ENCODE measurements at places on chromosomes 11 and 22. TPM values are rescaled to one million over a fixed set of nuclear protein-coding genes. Genes with fewer than 3 reads are reported as not detected.

GRCh38 chr22:44928711-44929358 lies 81.0 kb downstream of the PHF21B start:
- DNase-seq, result no peak
- no peaks in the 10 kb centered on the region for H3K27me3 ChIP-seq
- H3K4me3 ChIP-seq, result no peak overlapping the region
- H3K4me1 ChIP-seq, result no peaks in the 10 kb centered on the region
- H3K27ac ChIP-seq, result no peak overlapping the region

DNA sequence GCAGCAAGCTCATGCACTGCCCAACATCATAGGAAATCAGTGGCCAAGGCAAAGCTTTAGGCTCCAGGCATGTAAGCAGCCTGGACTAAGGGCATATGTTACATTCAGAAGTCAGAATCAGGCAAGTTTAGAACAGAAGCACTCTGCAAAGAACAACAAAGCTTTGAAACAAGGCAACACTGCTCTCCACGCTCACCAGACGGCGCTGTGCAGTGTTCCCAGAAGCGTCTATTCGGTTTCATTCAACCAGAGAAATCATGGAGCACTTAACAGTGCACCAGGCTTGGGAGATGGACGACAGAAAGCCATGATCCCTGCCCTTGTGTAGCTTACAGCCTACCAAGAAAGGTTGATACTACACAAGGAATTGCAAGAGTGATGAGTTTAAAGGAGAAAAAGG lies 555.8 kb downstream of the BUD13 start:
- H3K36me3 ChIP-seq, result no peaks in the 10 kb centered on the region
- no peak overlapping the region for H3K27ac ChIP-seq
- no peak overlapping the region for H3K4me3 ChIP-seq
- no peaks in the 10 kb centered on the region for H3K27me3 ChIP-seq
- peak; percentile 80 for DNase-seq
- H3K4me1 ChIP-seq, result no peaks in the 10 kb centered on the region

DNA sequence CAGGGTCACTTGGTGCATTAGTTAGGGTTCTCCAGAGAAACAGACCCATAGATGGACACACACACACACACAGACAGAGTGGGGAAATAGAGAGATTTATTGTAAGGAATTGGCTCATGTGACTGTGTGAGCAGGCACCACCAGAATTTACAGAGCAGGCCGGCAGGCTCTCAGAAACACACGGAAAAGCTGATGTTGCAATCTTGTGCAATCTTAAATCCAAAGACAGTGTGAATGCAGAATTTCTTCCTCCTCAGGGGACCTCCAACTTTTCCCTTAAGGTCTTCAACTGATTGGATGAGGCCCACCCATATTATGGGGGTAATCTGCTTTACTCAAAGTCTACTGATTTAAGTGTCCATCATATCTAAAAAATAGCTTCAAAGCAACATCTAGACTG lies 49.8 kb downstream of the APIP start:
- no peak overlapping the region for H3K4me3 ChIP-seq
- no peak overlapping the region for H3K27ac ChIP-seq

DNA sequence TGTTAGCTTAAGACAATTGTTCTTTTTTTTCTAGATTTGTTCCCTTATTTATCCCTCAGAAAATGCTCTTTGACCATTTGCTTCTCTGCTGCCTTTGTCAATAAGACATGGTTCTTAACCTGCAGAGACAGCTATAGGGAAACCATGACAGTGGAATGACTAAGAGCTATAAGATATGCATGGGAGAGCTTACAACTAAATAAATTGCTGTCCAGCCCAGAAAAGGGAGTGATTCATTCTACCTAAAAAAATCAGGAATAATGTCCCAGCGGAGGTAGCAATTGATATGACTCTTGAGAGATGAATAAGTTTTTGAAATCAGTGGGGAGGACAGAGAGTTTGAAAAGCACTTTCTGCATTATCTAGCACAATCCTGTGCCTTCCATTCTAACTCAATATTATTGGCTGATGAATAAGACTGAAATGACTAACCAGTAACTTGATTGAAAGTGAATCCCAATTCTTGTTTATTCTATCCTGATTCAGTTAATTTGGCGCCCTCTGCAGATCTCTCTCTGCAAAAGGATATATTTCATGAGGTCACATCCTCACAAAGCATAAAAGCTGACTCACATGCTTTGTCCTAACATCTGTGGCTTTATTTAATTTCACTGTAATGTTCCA lies 680.5 kb upstream of the API5 start:
- no peaks in the 10 kb centered on the region for H3K4me1 ChIP-seq
- no peak overlapping the region for H3K27ac ChIP-seq
- no peak overlapping the region for H3K4me3 ChIP-seq
- no peaks in the 10 kb centered on the region for H3K27me3 ChIP-seq
- H3K36me3 ChIP-seq, result no peaks in the 10 kb centered on the region
- DNase-seq, result no peak

- H3K4me3 ChIP-seq, result no peak overlapping the region
- no peaks in the 10 kb centered on the region for H3K27me3 ChIP-seq
- H3K27ac ChIP-seq, result no peak overlapping the region
- no peak for DNase-seq
- no peaks in the 10 kb centered on the region for H3K4me1 ChIP-seq
- no peaks in the 10 kb centered on the region for H3K36me3 ChIP-seq
Observed at GRCh38 chr22:23130697-23131096, 11.1 kb downstream of the RSPH14 start.

Gene PHF5A
- total RNA-seq, result 32.9 TPM

GRCh38 chr11:31810779-31811647 lies at the start of gene PAX6:
Gene PAX6, minus strand, starts transcription at chr11:31811322. Its CDS starts 4,911 bp downstream, at chr11:31806411.
- no peak within 1 kb of the TSS for H3K27ac ChIP-seq
- peak within 1 kb of the TSS; percentile 28 for H3K4me3 ChIP-seq
- H3K27me3 ChIP-seq, result peaks cover 97% of the 10 kb centered on the region
- no peak for DNase-seq
- no peaks in the 10 kb centered on the region for H3K36me3 ChIP-seq
- H3K4me1 ChIP-seq, result peaks cover 56% of the 10 kb centered on the region

- peaks cover under 1% of the 10 kb centered on the region for H3K4me1 ChIP-seq
- H3K36me3 ChIP-seq, result peaks cover 75% of the 10 kb centered on the region
- H3K27me3 ChIP-seq, result no peaks in the 10 kb centered on the region
- H3K27ac ChIP-seq, result peak overlapping the region; percentile 33
- H3K4me3 ChIP-seq, result no peak overlapping the region
- no peak for DNase-seq
Observed at GRCh38 chr11:45964911-45965389, 42.5 kb downstream of the LARGE2 start.

Gene SYT9
- total RNA-seq, result 0.14 TPM

- DNase-seq, result no peak
- H3K4me3 ChIP-seq, result no peak overlapping the region
- H3K36me3 ChIP-seq, result no peaks in the 10 kb centered on the region
- H3K4me1 ChIP-seq, result peaks cover 29% of the 10 kb centered on the region
- no peak overlapping the region for H3K27ac ChIP-seq
- H3K27me3 ChIP-seq, result no peaks in the 10 kb centered on the region
Observed at GRCh38 chr11:128741916-128742315, 48.0 kb downstream of the FLI1 start.

DNA sequence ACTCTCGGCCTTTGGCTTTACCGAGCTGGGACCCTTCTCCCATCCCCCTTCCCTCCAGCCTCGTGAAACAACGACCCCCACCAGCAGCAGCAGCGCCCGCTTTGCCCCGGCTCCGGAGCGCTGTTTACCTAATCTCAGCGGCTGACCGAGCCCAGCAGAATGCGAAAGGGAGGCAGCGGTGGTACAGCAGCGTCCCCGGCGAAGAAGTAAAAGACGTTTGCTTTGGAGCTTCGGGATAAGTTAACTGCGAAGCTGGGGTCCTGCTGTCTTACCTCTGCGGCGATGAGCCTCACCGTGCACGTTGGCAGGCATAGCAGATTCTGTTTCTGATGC lies 2.0 kb upstream of the LARGE1 start:
- no peaks in the 10 kb centered on the region for H3K36me3 ChIP-seq
- no peak for DNase-seq
- H3K27me3 ChIP-seq, result peaks cover 3% of the 10 kb centered on the region
- no peak overlapping the region for H3K27ac ChIP-seq

DNA sequence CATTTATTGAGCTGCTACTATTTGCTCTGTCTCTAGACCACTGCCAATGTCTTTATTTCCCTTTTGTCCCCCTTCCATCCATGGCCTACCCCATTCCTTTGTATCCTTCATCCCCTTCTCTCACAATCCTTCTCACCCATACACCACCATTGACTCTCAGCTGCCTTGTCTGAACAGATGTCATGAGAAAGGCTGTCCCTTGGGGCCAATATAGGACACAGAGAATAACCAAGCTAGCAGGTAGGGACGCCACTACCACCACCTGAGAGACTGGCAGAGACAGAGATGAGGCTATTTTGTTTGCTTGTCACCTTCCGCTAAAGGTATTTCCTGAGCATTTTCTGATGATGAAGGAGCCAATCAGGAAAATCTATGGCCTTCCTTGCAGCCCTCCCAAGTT lies 138.9 kb downstream of the CD44 start:
- H3K4me1 ChIP-seq, result peaks cover 15% of the 10 kb centered on the region
- no peak for DNase-seq
- no peak overlapping the region for H3K27ac ChIP-seq
- H3K4me3 ChIP-seq, result no peak overlapping the region

GRCh38 chr11:91374794-91375193 lies 849.8 kb upstream of the FAT3 start:
- DNase-seq, result no peak
- no peak overlapping the region for H3K4me3 ChIP-seq

DNA sequence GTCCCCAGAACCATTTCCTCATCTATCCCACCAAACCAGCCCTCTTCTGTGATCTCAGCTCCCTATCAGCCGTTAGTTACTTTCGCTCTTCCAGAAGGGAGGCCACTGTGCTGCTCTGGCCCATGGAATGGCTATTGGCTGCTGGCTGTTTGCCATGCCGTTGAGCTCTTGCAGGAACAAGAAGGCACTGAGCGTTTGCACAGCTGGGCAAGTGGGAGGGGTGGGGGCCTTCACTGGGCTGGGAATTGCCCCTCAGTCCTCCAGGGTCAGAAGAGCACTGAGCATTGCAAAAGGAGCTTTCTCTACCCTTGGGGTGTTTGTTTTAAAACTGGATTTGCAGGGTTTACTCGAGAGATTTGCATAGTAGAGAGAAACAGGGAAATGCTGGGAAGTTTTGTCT lies 129.0 kb upstream of the PARVA start:
- DNase-seq, result peak; percentile 97
- H3K4me3 ChIP-seq, result no peak overlapping the region
- H3K27ac ChIP-seq, result peak overlapping the region; percentile 53
- peaks cover 19% of the 10 kb centered on the region for H3K4me1 ChIP-seq
- peaks cover 19% of the 10 kb centered on the region for H3K36me3 ChIP-seq
- H3K27me3 ChIP-seq, result no peaks in the 10 kb centered on the region

Gene EHF
- 36.4 TPM for total RNA-seq

Gene CBLIF
- total RNA-seq, result not detected

DNA sequence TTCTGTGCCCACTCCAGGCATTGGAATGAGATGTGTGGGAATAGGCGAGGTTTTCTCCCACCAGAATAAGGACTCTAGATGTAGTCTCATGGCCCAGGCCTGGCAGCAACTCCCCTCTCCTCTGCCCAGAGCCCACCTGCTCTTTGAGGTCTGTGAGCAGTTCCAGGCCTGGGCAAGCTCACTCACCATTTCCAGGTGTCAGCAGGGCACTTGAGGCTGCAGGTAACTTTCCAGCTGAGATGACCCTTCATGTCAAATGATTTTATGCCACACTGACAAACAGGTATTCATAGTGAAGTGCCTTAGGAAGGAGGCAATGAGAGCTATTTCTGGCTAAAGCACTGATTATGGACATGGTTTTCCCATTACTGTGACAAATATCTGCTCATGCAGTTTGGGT lies 123.3 kb upstream of the CCDC90B start:
- H3K4me1 ChIP-seq, result no peaks in the 10 kb centered on the region
- no peaks in the 10 kb centered on the region for H3K36me3 ChIP-seq
- H3K27me3 ChIP-seq, result no peaks in the 10 kb centered on the region

GRCh38 chr11:102610200-102610599 lies 14.9 kb downstream of the MMP20 start:
- H3K36me3 ChIP-seq, result no peaks in the 10 kb centered on the region
- H3K4me3 ChIP-seq, result no peak overlapping the region
- H3K27me3 ChIP-seq, result no peaks in the 10 kb centered on the region
- no peak overlapping the region for H3K27ac ChIP-seq

Gene OR56A4
- total RNA-seq, result not detected

Gene PDGFD
- total RNA-seq, result 5.0 TPM

Gene SLC15A3
- total RNA-seq, result 139 TPM

GRCh38 chr11:126154691-126155090 lies 56.8 kb downstream of the RPUSD4 start:
- no peaks in the 10 kb centered on the region for H3K4me1 ChIP-seq
- no peaks in the 10 kb centered on the region for H3K27me3 ChIP-seq
- DNase-seq, result no peak
- H3K27ac ChIP-seq, result no peak overlapping the region

- H3K36me3 ChIP-seq, result peaks cover 17% of the 10 kb centered on the region
- no peak for DNase-seq
- H3K4me3 ChIP-seq, result no peak overlapping the region
- no peaks in the 10 kb centered on the region for H3K27me3 ChIP-seq
Observed at GRCh38 chr11:78444726-78445125, 27.1 kb upstream of the GAB2 start.

All from upper lobe of right lung (tissue), 1 donor.